Erythroblast (primary cell): ENCODE measurements at places on chromosomes 3 and 15.

DNA sequence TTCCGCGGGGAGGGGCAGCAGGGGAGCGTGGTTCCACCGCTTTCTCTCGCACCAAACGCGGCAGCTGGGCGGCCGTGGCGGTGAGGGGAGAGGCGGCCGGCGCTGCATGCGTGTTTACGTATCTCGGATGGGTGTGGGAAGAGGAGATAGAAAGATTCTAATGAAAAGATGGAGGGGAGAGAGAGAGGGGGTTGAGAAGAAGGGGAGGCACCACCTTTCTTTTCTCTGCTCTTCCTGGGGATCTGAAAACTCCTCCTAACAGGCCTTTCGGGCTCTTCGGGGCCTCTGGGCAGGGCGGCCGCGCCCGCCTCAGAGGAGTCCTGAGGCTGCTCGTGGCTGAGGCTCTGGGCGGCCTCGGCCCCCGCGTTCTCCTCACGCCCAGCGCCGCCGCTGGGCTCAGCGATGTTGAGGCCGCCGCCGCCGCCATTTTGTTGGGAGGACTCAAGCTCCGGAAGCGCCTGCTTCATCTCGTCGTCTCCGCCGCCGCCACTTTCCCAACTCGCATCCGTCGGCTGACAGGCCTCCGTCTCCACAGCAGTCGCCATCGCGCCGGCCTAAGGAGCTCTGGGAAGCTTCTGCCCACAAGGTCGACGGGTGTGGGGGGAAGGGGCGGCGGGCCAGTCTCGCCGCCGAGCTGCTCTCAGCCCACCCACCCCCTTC, 473 bp downstream of the TASOR start:
- peak; percentile 86 for DNase-seq

DNA sequence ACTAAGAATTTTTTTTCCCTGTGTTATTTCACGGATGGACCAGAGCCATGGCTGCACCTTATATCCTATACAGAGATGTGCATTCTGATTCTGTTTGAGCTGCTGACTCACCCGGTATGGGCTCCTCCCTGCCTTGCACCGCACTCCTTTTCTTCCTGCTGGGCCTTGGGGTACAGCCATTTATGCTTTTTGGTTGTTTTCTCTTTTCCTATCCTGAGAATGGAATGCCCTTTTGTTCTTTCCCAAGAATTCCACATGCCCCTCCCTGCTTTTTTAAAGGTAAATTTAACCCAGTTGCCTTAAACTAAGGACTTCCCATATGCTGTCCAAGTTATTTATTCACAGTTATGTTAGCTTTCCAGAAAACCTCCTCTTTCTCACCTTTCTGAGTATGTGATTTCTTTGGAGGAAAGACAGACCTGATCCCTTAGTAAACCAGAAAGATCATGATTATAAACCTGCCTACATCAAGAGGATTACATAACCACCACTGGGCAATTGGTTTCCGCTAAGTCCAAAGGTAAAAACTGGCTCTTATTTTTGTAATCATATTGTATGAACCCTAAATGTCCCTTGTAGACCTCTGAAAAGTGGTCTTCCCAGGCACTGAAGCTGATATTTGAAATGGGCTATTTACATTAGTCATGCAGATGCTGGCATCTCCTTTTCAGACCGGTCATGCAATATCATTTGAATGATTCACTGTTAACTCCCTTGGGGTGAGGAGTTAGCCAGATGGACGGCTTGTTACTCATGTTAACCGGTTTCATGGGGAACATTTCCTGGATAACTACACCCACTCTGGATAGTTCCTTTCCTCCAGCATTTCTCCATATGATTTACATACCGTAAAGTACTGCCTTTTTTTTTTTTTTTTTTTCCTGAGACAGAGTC, 45.5 kb downstream of the TMOD3 start:
- peak; percentile 77 for DNase-seq

- DNase-seq, result no peak
These were observed 183.3 kb downstream of the WDR76 start for GRCh38 chr15:44010089-44010488.

GRCh38 chr3:51514210-51514609, 14.4 kb upstream of the DCAF1 start:
- DNase-seq, result no peak

GRCh38 chr3:46012246-46012645, 15.0 kb downstream of the XCR1 start:
- DNase-seq, result peak; percentile 44

DNA sequence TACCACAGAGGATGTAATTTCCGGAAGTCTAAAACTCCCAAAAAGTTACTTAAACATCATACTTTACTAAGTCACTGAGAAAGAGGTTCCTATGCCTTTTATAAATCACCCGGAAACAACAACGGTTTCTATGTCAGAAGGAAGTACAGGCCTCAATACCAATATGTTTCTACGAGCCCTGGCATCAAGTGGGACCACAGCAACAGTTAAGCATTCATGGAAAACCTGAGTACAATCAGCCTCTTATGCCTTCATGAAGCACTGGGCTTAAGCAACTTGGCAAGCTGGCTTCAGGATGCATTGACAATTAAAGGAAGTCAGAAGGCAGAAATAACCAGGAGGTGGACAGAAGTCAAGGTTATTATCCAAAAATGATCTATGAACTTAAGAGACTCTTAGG, 19.1 kb upstream of the B3GNT5 start:
- no peak for DNase-seq

DNA sequence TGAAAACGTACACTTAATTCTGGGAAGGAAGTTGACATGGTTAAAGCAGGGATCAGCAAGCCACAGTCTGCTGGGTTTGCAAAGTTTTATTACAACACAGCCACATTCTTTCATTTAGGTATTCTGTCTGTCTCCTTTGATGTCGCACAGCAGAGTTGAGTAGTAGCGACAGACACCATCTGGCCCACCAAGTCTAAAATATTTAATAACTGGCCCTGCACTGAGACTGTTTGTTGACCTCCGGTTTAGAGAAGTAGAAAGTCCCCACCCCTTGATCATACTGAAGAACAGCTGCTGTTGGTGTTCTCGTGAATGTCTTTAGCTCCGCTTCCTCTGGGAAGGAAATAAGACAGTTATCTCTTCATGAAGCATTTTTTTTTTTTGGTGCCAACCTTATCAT, 66.2 kb downstream of the MCTP2 start:
- peak; percentile 14 for DNase-seq

DNA sequence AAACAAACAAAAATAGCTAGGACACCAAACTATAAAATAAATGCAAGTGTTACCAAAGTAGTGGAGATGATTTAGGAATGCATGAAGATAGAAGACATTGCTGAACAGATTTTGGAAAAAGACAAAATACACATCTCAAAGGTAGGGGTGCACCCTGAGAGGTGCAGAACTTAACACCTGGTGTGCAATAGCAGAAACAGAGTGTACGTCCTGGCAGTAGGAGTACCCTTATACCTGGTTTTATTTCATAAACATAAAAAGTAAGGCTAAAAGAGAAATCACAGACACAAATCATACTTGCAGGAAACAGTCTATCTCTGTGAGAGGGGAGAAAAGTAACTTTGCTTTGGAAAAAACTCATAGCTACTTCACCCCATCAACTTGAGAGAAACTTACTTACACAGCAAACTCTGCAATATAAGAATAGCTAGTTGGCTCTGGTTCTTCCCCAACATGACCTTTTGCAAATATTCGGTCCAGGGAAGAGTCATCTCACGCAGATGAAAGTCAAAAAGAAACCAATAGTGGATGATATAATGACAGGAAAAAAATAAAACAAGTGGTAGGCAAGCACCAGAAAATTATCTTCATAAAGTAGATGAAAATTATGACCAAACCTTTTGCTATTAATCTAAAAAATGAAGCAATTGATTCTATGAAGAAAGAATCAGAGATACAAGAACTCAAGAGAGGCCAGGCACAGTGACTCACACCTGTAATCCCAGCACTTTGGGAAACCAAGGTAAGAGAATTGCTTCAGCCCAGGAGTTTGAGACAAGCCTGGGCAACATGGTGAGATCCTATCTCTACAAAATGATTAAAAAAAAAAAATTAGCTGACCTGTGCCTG, 108.9 kb upstream of the BNIP2 start:
- no peak for DNase-seq

DNA sequence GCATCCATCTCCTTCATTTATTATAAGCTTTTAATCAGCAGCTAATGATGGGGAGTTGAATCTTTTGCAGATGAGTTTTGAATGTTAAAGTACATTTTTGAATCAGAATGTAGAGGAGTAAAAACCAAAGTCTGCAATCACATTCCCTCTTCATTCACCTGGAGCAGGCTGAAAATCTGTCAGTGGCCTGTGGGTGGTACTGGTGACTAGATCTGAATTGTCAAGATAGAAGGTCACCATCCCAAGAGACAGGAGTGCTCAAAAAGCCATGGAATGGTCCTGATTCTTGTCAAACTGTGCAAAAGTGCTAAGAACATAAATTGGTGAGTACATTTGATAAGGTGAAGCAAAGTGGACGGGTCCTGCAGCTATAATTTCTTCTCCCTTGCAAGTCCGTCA, 881.3 kb upstream of the NR2F2 start:
- no peak for DNase-seq

- DNase-seq, result no peak
These were observed 81.3 kb downstream of the CADPS start for GRCh38 chr3:62793946-62794345.

DNA sequence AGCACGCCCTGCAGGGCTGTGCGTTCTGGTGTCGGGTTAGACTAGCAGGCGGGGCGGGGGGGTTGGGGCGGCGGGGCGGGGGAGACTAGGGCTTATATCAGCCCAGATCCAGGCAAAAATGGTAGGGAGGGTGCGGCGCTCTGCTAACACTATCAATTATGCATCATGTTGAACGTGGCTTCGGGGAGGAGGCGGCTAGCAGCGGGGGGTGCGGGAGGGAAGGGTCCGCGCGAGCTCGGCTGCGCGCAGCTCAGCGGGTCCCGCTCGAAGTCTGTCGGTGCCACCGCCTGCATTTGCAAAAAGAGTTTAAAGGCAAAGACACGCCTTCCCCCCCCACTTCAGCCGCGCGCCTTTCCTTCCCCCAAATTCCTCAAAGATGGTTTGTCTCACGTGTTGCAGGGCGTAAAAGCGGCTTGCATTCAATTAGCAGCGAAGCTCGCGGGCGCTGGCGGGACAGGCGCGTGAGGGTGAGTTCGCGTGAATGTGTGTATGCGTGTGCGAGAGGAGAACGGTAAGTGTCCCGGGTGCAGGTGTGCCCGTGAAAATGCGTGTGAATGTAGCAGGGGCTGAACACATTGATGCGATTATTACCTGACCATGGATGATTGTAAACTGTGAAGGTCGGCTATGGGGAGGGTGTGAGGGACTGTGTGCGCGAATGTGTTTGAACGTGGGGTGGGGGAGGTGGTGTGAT, at the start of gene ISLR2:
Gene ISLR2, plus strand, starts transcription at position 432 of the 694 bp plus-strand sequence. CDS start 2,169 bp downstream, outside the sequence.
- no peak for DNase-seq

DNA sequence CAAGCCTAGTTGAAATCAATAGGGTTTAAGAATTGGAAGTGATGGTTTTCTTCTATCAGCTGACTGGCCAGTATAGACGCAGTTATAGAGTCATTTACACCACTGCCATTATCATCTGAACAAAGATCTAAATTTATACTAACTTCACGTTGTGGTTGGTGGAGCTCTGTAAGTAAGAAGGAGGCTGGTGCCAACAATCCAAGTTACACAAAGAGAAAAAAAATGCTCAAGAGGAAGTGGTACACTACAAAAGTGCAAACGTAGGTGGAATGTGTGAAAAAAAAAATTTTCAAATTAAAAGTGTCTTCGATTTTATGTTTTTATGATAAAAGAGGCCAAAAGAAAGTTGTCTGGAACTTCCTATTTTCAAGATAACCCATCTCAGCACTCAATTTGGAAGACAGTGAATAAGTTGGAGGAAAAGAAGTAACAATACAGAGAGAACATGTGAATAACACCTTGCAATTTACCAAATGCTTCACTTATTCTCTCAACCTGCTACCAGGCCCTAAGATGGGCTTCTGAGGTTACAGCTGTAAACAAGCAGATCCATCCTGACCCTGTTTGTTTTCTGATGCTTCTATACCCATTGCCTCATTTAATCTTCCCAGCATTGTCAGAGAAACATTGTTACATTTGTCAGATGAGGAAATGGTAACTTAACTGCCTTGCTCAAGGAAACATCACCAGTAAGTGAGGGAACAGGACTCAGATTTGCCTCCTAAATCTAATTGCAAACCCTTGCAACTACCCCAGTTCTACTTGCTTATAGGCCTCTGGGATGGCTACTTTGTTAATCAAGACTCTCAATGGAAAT, 12.0 kb upstream of the TASOR start:
- DNase-seq, result no peak

DNA sequence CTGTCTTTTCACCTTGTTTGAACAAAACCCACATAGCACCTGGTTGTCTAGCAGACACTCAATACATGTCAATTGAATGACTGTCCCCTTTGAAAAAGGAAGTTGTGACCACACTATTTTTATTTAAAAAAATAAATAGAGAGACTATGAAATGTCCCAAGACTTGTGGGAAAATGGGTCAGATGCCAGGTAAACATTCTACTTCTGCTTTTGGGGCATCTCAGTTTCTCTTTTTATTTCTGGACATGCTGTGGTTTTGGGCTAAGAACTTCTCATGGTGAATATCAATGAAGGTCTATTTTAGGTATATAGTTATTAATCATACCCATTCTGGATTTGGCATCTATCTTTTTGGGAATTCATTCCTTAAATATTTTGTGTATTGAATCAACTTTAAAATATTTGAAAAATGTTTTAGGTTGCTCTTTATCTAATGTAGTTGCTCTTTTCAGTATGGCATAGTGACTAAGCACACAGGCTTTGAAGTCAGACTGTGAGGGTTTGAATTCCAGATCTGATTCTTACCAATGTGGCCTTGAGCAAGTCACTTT, 4.4 kb downstream of the TMEM45A start:
- DNase-seq, result no peak

GRCh38 chr15:42206406-42206805, 1.7 kb downstream of the VPS39 start:
- no peak for DNase-seq

GRCh38 chr15:45522328-45523165, at the start of gene SLC30A4:
Gene SLC30A4, minus strand, starts transcription at chr15:45522755. Its CDS starts 401 bp downstream, at chr15:45522354.
- peak; percentile 45 for DNase-seq

DNA sequence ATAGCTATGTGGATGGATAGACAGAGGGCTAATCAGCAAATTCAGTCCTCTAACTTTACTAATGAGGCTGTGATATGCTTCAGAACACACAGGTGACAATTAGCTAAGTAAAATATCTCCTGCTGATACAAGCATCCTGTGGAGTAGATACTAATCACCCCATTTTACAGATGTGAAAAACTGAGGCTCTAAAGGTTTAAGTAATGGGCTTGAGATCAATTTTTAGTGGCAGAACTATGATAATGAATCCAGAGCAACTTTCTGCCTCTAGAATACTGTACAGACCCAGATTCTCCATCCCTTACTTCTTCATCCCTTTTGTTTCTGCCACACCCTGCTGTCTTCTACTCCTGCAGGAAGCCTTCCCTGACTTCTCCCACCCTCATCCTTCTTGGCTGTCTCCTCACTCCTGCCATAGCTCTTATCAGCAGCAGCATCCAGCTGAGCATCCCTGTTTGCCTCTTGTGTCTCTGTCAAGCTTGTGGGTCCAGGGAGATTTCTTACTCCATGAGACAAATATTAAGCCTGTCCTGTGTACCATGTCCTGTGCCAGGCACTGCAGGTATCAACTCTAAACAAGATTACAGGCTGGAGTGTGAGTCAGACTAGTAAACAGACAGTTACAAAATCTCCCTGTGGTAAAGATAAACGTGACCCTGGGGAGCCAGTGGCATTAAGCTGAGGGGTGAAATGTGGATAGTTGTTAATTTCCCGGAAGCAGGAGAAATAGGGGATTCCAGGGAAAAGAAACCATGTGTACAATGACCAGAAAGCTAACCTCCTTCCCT, 39.2 kb downstream of the SLC6A11 start:
- DNase-seq, result no peak

GRCh38 chr3:112376992-112377391, 44.0 kb downstream of the CD200 start:
- DNase-seq, result no peak
